ENCODE measurements at places on chromosomes 7 and 10.

DNA sequence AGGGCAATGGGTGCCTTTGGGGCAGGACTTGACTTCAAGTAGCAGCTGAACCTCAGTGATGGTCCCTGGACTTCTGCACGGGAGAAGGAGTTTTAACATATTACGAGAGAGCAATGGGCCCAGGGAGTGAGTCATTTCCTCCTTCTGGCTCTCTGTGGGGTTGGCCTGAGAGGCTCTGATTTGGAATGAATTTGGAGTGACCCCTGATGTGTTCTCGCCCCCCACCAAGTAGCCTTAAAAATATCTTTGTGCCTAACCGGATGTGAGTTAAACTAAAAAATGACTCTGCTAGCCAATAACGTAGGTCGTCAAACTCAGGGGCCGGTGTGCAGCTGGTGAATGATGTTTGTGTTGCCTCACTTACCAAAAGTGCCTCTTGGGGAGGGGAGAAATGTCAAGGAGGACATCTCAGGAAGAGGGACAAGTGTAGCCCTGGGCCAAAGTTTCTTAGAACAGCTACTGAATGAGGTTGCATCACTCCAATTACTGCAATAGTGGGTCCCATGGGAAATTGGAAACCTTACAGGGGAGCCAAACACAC is 656.6 kb downstream of the INHBA start:
- no peak for DNase-seq

DNA sequence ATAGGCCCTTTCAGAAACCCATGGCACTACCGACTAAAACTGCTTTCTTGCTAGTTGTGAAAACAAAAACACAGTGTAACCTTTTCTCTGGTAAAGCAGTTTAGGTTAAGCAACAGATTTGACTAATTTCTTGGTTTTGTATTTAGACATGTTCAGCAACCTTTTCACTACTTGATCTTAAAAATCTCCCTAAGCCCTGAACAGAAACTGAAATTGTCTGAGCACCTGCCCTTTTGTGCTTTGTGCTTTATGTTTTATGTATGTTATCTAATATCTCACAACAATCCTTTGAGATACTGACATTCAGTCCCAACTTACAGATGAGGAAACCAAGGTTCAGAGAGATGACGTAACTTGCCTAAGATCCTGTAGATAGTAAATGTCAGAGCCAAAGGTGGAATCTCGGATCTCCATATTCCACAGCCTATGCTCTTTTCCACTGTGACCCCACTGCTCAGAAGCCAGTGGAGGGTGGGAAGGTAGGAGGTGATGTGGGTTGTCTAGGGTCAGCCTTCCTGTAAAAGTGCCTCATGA is 146.6 kb downstream of the LCOR start:
- DNase-seq: peak; percentile 12

GRCh38 chr10:127524908-127525665 is 24.0 kb upstream of the NPS start:
- DNase-seq: no peak

DNA sequence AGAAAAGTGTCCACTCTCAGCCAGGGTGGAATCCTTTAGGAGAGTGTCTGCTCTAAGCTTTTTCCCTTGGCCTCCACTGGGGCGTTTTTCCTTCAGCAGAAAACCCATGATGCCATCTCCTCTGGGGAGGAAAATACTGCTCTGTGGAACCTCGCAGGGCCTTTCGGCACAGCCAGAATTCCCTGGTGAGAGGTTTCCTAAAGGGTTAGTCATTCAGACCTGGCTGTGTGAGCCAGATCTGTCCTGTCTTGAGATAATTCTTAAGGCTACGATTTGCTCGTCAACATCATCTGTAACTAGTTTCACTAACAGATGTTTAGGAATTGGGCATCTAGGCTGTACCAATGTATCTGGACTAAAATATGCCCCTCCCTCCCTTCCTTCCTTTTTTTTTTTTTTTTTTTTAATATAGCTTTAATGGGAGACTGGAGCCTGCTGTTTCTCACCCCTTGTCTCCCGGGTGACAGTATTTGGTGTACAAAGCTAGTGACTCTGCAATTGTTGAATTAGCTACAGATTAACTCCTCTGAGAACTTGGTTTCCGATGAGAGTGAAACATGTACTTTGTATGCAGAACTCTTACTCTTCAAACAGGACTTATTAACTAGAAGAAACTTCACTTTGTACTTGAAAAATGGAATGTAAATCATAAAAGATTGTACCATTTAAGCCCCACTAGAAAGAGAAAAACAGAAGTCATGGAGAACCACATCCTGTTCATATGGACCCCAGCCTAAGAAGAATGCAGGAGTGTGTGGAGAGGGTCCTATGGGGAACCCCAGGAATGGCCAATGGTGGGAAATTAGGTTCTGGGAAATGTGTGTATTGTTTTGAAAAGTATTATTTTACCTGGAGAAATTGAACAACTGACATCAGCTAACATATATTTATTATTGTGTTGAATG is 230.9 kb downstream of the CAMK1D start:
- no peak for DNase-seq

DNA sequence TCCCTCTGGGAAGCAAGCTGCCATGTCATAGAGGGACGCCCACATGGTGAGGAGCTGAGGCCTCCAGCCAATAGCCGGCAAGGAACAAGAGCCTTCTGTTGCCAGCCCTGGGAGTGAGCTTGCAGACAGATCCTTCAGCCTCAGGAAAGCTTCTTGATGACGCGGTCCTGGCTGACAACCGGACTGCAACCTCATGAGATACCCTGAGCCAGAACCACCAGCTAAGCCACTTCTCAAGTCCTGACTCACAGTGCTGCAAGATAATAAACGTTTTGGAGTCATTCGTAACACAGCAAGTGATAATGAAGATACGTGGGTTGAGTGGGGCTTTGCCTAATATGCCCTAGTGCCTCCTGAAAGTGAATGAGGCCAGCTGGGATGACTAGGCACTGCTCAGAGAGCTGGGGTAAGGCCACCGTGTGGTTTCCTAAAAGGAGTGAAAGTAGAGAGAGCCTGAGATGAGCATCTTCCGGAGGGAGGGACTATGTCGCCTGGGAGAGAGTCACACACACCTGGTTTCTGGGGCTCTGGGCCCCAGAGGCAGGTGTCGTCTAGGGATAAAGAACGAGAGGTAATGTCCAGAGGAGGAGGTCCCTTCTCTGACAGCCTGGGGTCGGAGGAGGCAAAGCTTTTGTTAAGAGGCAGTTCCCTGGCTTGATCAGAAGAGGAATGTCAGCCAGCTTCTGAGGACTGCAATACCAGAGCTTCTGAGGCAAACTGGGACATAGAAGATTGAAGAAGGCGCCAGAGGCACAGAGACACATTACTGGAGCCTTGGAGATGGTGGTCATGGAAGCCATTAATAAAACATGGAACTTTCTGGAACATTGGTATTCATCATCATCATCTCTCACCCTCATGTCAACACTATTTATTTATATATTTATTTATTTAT is 53.6 kb downstream of the PYROXD2 start:
- DNase-seq: peak; percentile 55

DNA sequence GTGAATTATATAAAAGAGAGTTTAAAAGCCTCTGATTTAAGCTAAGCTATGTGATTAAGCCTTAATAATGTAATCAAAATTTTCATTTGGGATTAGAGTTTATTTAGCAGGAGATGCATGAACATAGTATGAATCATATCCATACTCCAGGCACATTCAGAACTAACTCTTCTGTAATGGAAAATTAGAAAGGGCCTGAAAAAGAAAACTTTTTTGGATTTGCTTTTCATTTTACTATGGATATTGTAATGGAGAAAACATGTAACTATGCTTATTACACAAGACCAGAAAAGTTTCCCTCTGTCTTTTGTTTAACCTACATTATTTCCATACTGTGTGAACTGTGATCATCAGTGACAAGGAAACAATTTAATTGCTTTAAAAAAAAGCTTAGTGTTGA is 22.0 kb downstream of the TES start:
- DNase-seq: no peak

GRCh38 chr10:113158183-113158582 is 208.1 kb downstream of the TCF7L2 start:
- no peak for DNase-seq

DNA sequence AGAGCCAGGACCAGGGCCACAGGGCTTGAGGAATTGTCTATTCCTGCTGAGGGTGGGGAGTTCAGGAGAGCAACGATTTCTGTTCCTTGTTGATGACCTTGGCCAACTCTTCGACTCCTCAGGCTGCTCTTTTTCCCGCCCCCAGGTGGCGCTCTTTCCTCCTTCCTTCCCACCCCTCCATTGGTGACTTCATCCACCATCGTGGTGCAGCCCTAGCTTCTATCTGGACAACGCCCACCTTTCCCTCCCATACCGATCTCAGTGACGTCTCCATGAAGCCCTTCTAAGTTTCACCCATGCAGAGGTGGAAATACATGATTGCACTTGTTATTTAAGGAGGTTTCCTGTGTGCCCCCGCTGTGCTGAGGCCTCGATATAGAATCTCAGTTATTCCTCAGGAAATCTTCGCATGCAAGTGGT is 22.1 kb upstream of the CARD11 start:
- DNase-seq: peak; percentile 74

GRCh38 chr10:60459701-60460457 is 70.2 kb upstream of the ANK3 start:
- no peak for DNase-seq

DNA sequence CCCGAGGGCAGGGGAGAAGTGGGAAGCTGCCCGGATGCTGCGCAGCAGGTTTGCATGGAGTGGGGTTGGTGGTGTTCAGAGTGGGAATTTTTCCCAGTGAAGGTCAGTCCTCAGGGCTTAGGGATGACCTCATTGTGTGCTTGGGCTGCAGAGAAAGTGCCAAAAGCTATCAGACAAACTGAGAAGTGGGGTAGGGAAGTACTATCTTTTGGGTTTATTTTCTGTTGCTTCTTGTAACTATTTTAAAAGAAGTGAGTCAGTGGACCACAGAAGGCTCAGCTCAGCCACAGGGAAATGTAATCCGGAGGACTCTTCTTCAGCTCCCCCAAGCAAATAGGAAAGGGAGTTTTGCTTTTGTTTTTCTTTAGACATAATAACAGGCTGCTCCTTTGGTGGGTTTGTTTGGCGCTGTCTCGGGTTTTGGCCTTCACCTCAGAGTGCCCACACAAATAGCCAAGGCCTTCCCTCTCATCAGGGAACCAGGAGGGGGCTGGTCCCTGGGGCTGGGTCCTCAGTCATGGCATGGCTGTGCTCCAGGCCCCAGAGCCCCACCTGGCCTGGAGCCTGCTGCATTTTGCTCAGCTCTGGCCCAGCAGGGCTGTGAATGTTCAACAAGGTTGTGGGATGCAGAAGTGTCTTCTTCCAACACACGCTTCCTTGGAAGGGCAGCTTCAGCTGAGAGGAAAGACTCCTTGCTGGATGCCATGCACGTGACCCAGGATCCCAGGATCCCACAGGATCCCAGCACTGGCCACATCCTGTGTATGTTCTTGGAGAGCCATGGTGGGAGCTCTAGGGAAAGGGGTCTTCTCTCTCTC is 5.4 kb upstream of the FAM170B start:
- no peak for DNase-seq

- no peak for DNase-seq
These were observed 204.9 kb downstream of the CCDC3 start for GRCh38 chr10:12796401-12797160.

- DNase-seq: no peak
These were observed 69.3 kb downstream of the ARHGAP22 start for GRCh38 chr10:48535416-48536155.

DNA sequence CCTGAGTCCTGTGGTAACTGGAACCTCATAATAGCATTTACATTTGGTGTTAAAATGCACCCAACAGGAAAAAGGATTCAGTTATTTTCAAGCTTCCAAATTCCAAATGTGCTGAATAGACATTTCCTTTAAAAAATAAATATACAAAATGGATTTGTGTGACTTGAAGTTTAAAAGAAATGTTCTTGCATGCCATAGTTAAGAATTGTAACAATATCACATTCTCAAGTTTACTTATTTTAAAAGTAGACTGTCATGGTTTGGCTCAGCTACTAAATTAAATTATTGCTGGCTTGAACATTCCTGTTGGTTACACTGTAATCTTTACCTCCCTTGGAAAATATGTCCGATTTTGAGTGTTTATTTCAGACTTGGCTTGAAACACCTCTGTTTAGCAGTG is 31.5 kb downstream of the BICC1 start:
- no peak for DNase-seq

- no peak for DNase-seq
These were observed 734 bp downstream of the PCLO start for GRCh38 chr7:83161899-83162401.

DNA sequence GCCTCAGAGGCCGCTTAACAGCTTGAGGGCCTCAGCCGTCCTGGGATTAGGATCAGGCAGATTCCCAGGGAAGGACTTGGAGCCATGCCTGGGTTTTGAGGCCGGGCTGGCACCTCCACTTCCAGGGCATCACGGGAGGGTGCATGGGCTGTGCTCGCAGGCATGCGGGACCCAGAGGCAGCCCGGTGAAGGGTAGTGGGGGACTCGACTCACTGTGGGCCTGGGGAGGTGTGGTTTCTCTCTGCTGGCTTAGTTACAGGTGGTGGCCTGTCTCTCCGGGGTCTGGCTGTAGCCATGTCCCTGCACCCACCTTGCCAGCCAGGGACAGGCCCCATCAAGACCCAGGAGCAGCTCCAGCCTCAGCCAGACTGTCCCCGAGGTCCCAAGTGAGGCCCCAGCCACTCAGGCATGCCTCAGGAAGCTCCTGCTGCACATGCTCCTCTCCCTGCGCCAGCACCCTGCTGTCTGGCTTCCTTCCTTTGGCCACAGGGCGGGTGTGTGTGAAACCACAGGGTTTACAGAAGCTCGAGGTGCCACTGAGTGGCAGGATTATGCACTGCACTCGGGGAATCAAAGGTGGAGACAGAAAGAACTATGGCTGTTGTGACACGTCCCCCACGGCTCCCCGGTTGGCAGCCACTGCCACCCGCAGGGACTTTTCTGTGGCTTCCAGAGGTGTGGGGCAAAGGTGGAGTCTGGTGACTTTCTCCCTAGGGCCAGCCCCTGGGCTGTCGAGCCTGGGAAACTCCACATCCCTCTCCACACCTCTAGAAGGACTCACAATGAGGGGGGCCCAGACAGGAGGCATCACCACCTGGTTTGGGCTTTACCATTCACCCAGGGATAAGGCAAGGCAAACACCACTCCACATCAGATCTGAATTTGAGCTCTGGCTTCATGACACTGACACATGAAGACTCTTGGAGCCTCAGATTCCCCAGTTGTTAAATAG is 19.7 kb downstream of the GOLGA7B start:
- DNase-seq: peak; percentile 88

- no peak for DNase-seq
These were observed 69.9 kb downstream of the HYCC1 start for GRCh38 chr7:22944022-22944421.

DNA sequence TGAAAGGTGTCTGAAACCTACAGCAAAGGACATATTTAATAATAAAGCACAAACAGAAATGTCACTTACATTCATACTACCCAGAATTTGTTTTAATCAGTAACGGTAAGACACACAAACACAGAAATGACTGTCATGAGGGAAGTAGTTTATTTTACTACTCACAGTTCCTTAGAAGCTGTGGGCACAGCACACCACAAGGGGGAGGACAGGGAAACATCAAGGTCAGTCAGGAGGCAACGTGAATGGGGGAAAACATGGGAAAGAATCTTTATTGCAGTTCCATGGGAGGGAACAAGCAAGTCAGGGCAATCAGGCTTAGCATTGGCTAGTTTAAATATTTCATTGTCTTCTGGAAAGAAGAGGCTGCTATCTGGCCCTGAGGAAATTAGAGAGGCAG is 123.8 kb upstream of the PDSS1 start:
- no peak for DNase-seq

- DNase-seq: no peak
These were observed 5.8 kb downstream of the FBH1 start for GRCh38 chr10:5895804-5896203.

GRCh38 chr10:97842656-97843280 is 6.9 kb upstream of the GOLGA7B start:
- no peak for DNase-seq

GRCh38 chr7:465710-466400 is 53.8 kb downstream of the PDGFA start:
- no peak for DNase-seq

- no peak for DNase-seq
These were observed 717.2 kb downstream of the TNS3 start for GRCh38 chr7:46864716-46865115.

Measured in stimulated activated CD4-positive, alpha-beta T cell treated with anti-CD3 and anti-CD28 coated beads, Interleukin-15, amount 100 ng/mL, for 24 hours (primary cell).